ENCODE measurements at places on chromosomes 4 and X.

GRCh38 chr4:61918987-61919386 lies 718.9 kb downstream of the ADGRL3 start:
- DNase-seq: no peak

DNA sequence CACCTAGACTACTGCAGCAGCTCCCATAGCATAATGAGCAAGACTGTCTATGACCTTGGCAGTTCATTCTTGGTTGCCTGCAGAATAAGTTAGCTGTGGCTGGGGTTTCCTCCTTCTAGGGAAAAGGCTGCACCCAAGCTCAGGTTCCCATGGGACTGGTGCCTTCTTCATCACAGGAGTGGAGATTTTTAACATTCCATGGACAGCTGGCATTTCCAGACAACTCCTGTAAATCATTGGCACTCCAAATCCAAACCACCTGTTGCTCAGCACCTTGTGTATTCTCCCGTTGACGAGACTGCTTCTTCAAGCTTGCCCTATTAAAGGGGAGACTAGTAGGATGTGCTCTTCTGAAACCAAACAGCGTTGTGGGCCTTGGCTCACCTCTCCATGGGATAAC lies 7.8 kb upstream of the NUP54 start:
- DNase-seq: no peak

- no peak for DNase-seq
Observed at GRCh38 chr4:55364691-55365344, 18.8 kb downstream of the SRD5A3 start.

DNA sequence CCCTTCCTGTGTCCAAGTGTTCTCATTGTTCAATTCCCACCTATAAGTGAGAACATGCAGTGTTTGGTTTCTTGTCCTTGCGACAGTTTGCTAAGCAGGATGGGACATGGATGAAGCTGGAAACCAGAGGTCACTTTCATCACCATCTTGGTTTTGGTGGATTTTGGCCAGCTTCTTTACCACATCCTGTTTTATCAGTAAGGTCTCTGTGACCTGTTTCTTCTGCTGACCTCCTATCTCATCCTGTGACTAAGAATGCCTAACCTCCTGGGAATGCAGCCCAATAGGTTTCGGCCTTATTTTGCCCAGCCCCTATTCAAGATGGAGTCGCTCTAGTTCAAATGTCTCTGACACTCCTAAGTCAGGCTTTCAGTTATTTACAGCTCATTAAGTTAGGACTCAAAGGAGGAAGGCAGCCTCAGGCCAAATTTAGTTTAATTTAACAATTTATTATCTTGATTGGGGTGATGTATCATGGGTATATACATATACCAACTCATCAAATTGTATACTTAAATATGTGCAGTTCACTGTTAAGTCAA lies 169.9 kb upstream of the NDP start:
- DNase-seq: no peak

- DNase-seq: no peak
Observed at GRCh38 chrX:4787971-4788370, 1074.5 kb upstream of the PRKX start.

GRCh38 chr4:67721770-67722597 lies 21.0 kb upstream of the UBA6 start:
- DNase-seq: peak; percentile 14

- no peak for DNase-seq
Observed at GRCh38 chr4:177264788-177265422, 44.8 kb upstream of the NEIL3 start.

DNA sequence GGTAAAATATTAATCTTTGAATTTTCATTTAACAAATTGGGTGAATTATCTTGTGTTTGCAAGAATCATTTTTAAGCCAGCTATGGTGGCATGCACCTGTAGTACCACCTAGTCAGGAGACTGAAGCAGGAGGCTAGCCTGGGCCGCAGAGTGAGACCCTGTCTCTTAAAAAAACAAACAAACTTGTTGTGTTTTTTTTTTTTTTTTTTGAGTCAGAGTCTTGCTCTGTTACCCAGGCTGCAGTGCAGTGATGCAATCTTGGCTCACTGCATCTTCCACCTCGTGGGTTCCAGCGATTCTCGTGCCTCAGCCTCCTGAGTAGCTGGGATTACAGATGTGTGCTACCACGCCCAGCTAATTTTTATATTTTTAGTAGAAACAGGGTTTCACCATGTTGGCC lies 2.2 kb downstream of the TXLNG start:
- DNase-seq: no peak
